CD4-positive, alpha-beta T cell (primary cell): ENCODE measurements at places on chromosomes 12 and 14.

GRCh38 chr12:54448344-54448743, 25.1 kb downstream of the GTSF1 start:
- no peak for DNase-seq

DNA sequence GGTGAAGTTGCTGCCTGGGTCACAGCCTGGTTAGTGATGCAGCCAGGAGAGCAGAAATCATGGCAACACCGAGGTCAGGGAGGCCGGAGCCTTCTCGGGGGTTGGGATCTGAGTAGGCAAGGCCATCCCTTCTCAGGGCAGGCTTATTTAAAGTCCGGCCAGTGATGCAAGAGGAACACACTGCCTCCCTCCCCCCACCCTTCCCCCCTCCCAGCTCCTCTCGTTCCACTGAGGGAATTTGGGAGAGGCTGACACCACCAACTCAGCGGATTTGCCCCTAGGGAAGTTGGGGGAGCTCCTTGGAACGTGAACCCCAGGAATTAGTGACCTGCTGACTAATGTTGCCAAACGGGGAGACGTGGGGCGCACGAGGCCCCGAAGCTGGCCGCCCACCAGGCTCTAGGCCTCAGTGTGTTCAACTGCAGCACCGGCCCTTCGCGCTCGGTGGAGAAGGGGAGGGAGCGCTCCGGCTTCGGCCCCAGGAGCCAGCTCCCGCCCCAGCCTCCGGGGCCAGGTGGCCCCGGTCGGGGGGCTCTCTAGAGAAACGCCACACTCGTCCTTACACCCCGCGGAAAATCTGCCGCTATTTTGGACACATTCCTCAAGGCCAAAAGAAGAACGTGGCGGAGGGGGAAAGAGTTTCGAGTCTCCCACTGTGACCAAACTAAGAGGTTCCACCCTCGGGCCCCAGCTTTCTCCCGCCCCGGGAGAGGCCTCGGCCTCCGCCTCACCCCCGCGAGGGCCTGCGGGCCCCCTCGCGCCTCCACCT, 1.6 kb downstream of the CTDSP2 start:
- no peak for DNase-seq

DNA sequence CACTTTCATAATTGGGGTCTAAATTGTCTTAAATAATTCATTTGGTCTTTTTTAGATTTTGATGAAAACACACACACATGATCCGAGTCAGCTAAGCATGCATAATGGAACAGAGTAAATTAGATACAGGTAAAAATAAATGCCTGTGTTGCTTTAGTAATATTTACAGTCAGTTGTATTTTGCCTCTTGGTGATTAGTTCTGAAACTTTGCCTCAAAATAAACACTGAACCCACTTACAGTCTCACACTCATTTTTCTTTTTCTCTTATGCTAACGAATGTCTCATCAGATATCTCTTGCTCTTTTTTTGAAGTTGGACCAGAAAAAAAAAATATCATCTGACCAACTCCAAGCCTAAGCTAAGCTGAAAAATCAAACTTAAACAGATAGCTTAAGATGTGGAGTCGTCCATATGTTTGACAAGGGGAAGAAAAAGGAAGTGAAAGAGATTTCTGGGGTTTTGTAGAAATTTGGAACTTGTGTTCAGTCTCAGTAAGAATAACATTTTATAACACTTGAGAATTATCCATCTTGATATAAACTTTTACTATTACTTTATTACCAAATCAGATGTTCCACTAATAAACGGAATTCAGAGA, 592.5 kb downstream of the RPL10L start:
- DNase-seq = no peak

DNA sequence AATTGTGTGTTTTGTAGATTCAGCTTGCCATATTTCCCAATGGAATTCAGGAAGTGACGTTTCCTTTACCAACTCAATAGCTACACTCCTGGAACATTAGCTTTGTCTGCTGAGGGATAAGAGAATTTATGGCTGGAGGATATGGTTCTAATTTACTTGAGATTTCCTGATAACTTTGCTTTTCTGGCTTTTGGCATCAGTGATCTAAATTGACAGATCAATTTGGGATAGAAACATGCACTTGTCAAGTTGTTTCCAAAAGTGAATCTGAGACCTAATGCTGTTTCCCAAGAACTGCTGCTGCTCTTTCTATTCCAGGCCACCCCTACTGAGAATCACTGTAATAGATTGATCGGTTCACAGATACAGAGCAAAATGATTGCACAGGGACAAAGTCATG, 43.2 kb downstream of the MGAT4C start:
- DNase-seq = no peak

DNA sequence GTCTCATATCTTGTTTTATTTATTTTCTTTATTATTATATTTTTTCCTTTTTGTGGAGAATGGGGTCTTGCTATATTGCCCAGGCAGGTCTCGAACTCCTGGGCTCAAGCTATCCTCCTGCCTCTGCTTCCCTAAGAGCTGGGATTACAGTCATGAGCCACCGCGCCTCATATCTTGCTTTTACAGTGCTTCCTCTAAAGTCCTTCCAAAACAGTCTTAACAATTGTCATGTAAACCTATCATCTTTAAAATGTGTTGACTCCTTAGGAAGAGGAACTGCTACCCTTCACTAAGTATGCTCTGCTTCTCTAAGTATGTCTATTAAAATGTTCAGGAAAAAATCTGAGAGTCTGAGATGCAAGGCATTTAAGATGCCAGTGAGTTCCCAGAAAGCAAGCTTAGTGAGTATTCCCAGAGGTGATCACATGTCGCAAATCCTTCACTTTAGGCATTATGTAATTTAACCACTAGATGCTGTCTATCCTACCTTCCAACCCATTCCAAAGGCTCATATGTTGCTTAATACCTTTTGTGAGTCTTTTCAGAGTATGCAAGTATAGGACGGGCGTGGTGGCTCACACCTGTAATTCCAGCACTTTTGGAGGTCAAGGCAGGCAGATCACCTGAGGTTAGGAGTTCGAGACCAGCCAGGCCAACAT, 19.7 kb upstream of the FOXJ2 start:
- no peak for DNase-seq

GRCh38 chr12:110935588-110935987, 15.2 kb upstream of the MYL2 start:
- no peak for DNase-seq

GRCh38 chr12:85029456-85029855, 6.6 kb downstream of the TSPAN19 start:
- DNase-seq = no peak

DNA sequence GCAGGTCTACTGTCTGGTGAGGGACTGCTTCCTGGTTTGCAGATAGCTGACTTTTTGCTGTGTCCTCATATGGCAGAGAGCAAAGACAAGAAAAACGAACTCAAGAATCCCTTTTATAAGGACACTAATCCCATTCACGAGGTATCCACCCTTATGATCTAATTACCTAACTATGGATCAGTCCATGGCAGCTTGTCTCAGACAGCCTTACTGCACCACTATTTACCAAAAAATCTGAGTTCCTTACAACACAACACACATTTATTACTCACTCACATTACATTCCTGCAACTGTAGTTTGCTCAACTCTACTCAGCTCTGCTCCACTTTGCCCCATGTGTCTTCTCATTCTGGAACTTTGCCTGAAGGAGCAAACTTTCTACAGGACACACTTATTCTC, 10.1 kb upstream of the SLC6A15 start:
- DNase-seq = no peak

GRCh38 chr14:70254476-70254961, 65.8 kb upstream of the SLC8A3 start:
- DNase-seq = no peak

DNA sequence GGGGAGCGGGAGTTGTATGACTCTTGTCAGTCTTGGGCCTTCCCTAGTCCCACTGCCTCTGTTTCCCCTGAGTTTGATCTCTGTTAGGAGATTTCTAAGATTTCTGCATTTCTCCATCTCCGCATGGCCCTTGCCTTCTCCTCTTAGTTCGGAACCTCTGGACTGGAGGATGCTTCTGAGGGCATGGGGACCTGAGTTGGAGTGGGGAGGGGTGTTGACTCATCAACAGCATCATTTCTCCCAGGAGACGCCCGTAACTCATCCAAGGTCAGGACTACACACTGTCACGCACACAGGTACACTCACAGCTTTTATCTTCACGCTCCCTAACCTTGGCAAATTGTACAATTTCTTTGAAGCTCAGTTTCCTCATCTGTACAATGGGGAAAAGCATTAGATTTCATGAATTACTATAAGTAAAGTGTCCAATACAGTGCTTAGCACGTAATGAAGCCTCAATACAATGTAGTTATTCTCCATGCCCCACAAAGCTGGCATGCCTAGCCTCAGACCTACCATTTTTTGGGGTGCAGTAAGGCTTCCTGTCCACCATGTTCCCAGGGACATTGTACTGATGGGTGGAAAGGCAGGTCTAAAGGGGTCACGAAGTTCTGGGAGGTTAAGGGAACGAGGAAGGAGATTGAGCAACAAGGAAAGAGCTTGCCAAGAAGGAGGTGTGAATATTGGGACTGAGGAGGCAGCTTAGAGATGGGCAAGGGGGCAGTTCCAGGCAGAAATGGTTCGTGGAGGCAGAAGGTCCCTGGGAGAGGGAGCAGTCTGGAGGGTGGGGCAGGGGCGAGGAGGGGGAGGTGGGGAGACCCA, 600 bp upstream of the LAG3 start:
- no peak for DNase-seq

DNA sequence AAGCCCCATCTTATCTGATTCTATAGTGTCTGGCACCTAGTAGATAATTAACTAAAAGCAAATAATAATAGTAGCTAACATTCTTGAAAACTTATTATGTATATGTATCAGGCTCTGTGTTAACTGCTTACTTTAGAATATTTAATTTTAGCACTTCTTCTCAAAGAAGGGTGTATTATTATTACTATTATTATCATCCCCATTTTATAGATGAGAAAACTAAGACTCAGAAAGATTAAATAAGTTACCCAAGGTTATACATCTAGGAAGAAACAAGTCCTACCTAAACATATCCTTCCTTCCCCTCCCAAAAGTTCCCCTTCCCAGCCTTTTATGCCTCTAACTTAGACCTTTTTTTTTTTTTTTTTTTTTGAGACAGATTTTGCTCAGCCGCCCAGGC, 61.4 kb downstream of the UBR7 start:
- no peak for DNase-seq

GRCh38 chr12:1608713-1609119, 14.3 kb upstream of the FBXL14 start:
- DNase-seq = no peak

- DNase-seq = no peak
Measured at GRCh38 chr12:402029-402389, 565 bp downstream of the CCDC77 start.

DNA sequence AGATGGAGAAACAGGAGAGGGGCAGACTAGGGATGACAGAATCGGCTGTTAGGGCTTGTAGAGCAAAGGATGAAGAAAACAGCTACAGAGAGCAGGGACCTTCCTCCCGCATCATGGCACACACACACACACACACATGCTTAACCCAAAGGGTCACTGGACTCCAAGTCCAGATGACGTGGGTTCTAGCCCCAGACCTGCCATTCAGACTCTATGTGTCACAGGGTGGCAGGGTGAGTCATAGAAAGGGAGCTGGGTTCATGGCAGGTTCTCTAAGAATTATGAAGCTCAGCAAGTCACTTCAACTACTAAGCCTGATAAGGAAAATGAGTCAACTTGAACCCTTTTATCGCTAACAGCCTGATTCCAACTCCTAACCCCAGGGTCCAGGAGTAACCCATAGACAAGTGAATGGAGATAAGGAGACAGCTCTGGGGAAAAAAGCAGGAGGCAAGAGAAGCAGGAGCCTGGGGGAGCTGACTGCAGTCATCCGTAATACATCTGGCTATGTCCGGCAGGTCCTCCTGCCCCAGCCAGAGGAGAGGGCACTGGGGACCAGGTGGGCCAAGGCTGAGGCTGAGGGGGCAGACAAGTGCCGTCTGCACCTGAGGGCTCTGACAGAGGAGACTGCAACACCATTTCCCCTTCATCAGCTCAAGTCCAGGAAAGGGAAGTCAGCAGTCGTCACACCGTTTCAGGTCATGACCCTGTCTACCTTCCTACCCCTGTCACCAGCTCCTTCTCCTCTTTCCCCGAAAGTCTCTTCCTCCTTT, 3.6 kb upstream of the TNFRSF1A start:
- peak; percentile 44 for DNase-seq

GRCh38 chr12:85979641-85980040, 105.5 kb downstream of the NTS start:
- no peak for DNase-seq

- no peak for DNase-seq
Measured at GRCh38 chr12:102406033-102406584, 74.3 kb downstream of the IGF1 start.

- no peak for DNase-seq
Measured at GRCh38 chr14:36662543-36663403, 1.1 kb downstream of the PAX9 start.

- DNase-seq = no peak
Measured at GRCh38 chr12:76637807-76638206, 78.2 kb upstream of the OSBPL8 start.

GRCh38 chr12:19186722-19187661, 57.5 kb downstream of the PLEKHA5 start:
- no peak for DNase-seq

- peak; percentile 59 for DNase-seq
Measured at GRCh38 chr12:120536064-120536791, 2.1 kb downstream of the RNF10 start.

DNA sequence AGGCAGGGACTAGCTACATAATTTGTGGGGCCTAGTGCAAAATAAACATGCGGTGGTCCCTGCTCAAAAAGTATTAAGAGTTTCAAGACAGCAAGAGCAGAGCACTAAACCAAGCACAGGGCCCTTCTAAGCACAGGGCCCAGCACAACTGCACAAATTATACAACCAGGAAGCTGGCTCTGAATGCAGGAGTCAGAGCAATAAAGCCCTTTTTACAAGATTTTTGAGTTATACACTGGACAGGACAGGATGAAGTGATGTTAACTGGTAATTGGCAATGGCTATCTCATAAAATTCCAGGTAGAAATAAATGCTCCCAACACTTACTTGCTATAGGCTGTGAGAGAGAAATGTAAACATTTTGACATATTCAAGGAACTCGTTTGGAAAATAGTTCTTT, 86.2 kb upstream of the GPHB5 start:
- DNase-seq = no peak

- DNase-seq = no peak
Measured at GRCh38 chr14:92465353-92466055, 48.1 kb upstream of the RIN3 start.

DNA sequence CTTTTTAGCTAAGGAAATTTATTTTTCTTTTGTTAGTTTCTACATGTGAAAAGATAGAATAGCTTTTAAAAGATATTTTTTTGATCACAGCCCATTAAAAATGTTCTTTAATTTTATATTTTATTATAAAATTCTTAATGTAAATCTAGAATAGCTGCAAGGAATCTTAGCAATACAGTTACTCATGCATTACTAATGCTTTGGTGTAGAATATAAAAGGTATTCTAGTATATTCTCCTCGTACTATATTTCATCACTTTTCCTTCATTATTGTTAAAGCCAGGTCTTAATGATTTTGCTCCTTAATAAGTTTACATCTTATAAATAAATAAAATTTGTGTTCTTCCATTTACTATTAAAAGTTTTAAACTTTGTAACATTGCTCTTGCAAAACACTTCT, 82.6 kb downstream of the MNAT1 start:
- DNase-seq = no peak

GRCh38 chr12:80316222-80316621, 127.8 kb upstream of the PTPRQ start:
- no peak for DNase-seq

- no peak for DNase-seq
Measured at GRCh38 chr12:58068706-58069105, 127.3 kb downstream of the ATP23 start.
